D721Med (cell line): ENCODE measurements at places on chromosomes 7 and 10.
A peak's percentile ranks its signal among the peaks of the same experiment; 100 is the strongest.

GRCh38 chr7:1196950-1197349 is 35.7 kb upstream of the UNCX start:
- DNase-seq: no peak

- no peak for DNase-seq
These were observed 156.3 kb downstream of the PTEN start for GRCh38 chr10:88019753-88020152.

GRCh38 chr7:151776446-151776845 is 100.5 kb downstream of the PRKAG2 start:
- DNase-seq: no peak

- DNase-seq: peak; percentile 59
These were observed 9.2 kb downstream of the DNA2 start for GRCh38 chr10:68462536-68462935.

DNA sequence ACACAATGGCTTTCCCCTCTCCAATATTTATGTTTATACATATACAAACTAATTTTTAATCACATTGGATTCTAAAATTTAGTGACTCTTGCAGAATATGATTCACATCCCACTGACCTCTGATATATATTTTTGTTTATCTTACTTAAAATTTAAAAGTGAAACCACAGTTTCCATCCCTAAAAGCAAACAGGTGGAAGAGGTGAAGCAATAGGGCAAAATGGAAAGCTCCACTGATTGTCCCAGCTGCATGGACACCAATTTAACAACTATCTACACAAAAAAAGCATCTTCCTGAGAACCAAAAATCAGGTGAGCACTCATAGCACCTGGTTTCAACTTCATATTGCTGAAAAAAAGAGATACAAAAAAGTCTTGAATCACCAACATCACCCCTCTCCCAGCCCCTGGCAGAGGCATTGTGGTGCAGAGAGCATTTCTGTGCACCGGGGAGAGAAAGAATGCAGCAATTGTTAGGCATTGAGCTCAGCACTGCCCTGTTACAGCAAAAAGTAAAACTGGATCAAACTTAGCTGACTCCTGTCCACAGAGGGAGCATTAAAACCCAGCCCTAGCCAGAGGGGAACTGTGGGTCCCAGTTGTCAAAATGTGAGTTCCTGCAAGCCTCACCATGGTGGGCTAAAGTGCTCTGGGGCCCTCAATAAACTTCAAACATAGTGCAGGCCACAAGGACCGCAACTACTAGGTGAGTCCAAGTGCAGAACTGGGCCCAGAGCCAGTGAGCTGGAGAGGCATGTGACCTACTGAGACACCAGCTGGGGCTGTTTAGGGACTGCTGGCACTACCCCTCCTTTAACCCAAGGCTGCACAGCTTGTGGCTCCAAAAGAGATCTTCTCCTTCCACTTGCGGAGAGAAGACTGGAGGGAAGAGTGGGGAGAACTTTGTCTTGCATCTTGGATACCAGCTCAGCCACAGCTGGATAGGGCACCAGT is 92.1 kb downstream of the SIRT1 start:
- no peak for DNase-seq

- no peak for DNase-seq
These were observed 9.8 kb downstream of the WDFY4 start for GRCh38 chr10:48694371-48695030.

GRCh38 chr10:23413629-23414089 is 25.2 kb upstream of the OTUD1 start:
- no peak for DNase-seq

DNA sequence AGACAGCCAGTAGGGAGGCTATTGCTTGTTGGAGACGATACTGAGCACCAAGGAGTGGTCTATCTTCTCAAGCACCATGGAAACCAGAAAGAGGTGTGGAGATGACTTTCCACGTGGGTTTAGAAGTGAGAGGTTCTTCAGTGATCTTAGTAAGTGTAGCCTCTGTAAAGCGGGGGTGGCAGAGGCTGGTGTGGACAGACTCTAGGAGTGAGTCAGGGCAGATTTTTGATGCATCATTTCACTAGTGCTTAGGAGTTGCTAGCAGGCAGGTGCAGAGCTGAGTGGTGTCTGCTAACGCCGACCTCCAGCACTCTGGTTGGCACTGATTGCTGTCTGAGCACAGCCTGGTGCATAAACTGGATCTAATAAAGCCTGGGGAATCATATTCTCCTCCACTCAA is 78.4 kb upstream of the ADO start:
- DNase-seq: no peak

- DNase-seq: no peak
These were observed 74.1 kb downstream of the ZMYND11 start for GRCh38 chr10:209357-209756.

DNA sequence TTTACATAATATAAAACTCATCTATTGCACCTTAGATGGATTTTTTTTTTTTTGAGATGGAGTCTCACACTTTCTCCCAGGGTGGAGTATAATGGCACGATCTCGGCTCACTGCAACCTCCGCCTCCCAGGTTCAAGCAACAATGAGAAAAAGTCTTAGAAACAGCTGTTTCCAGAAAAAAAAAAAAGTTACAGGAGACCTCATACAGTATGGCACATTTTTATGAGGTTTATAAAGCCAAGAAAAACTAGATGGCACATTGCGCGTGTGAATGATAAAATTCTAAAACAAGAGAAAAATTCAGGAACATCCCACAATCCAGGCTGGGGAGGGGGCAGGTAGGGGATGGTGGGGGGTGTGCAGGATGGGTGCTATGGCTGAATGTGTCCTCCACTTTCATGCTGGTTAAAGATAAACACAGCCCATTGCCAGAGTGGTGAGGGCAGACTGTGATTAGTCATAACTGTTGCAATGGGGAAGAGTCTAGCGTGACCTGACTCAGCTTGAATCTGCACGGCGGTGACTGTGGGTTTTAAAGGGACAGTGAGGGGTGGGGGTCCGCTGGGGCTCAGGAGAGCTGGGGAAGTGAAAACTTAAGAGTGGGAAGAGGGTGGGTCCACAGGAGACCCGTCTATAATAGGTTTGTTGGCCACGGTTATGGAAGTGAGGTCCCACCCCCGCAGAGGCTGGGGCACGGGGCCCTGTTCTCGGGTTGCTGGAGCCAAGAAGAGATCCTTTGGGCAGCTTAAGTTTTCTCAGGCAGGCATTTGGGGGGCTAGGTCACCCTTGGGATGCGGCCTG is 11.9 kb upstream of the LRRC27 start:
- no peak for DNase-seq
